Left hindlimb (tissue), 1 donor: ENCODE measurements at places on chromosomes 1 and 21.

DNA sequence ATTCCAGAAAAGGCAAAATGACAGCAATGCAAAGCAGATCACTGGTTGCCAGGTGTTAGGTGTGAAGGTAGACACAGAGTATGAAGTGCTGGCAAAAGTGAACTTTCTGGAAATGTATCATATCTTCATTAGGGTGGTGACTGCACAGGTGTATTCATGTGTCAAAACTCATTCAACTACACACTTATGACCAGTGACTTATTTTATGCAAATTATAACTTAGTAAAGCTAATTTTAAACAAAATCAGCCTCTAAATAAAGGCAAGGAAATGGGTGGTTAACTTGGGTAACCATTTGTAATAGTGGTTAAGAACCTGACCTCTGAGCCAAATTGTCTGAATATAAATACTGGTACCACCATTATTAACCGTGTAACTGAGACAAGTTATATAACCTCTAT lies 7.4 kb downstream of the COP1 start:
- DNase-seq: no peak

DNA sequence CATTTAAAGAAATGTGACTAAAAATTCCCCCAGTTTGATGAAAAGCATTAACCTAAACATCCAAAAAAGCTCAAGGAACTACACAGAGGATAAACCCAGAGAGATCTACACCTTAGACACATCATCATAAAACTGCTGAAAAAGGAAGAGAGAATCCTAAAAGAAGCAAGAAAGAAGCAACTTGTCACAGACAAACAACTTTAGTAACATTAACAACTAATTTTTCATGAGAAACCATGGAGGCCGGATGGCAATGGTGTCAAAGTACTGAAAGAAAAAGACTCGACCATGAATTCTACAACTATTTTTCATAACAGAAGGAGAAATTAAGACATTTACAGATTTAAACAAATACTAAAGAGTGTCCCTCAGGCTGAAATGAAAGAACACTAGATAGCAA lies 17.7 kb downstream of the ZNF644 start:
- DNase-seq: no peak

GRCh38 chr1:19053486-19053885 lies 97.0 kb upstream of the IFFO2 start:
- no peak for DNase-seq

DNA sequence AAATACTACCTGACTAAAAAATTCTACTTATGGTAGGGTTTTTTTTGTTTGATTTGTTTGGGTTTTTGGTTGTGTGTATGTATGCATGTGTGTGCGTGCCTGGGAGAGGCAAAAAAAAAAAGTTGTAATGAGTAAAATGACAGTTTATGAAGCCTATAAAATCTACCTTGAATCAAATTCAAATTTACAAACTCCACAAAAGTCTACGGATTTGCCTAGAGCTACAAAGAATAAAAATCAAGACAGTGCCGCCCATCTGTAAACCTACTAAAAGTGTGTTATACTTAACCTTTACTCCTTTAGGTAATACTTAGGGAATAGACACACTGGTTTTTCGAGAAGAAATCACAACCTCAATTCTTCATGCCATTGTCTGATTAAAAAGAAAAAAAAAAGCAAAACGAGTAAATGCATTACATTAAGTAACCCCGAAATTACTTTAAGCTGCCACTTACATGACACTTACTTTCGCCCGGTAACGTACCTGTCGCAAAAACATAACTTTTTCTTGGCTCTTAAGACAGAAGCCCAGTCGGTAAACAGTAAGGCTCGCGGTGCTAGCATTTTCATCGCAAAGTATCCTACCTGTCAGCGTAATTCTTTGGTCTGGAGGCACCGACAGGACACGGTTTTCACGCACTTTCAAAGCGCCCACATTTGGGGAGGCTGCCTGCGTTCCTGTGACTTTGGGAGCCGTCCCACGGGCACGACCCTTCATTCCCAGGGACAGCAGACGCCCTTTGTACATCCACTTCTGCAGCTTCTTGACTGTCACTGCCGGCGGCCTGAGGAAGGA lies 951 bp downstream of the SYDE2 start:
- peak; percentile 47 for DNase-seq

- DNase-seq: no peak
Measured at GRCh38 chr1:184419350-184420161, 32.7 kb downstream of the C1orf21 start.

- no peak for DNase-seq
Measured at GRCh38 chr21:35045542-35046262, 3.4 kb downstream of the RUNX1 start.

- no peak for DNase-seq
Measured at GRCh38 chr1:172024516-172024915, 183.2 kb downstream of the DNM3 start.

GRCh38 chr1:24707687-24708086 lies 37.6 kb upstream of the CLIC4 start:
- no peak for DNase-seq

- DNase-seq: no peak
Measured at GRCh38 chr1:18726368-18726767, 95.7 kb downstream of the PAX7 start.

GRCh38 chr1:152495066-152495675 lies 15.4 kb upstream of the LCE5A start:
- DNase-seq: no peak

DNA sequence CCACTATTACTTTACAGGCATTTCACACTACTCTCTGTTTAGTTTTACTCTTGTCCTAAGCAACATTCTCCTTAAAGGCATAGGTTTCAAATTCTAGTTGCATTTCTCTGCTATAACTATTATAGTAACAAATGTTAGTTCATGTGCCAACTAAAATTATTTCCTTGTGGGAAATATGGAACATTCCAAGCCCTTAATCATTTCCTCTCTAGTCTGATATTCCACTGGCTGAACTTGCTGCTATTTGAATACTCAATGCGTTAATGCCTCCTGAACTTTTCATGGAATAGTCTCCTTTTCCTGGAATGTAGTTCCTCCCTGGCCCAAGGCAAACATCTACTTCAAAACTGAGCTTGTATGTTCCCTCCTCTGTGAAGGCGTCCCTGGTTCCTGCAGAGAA lies 19.3 kb upstream of the TBX19 start:
- no peak for DNase-seq

DNA sequence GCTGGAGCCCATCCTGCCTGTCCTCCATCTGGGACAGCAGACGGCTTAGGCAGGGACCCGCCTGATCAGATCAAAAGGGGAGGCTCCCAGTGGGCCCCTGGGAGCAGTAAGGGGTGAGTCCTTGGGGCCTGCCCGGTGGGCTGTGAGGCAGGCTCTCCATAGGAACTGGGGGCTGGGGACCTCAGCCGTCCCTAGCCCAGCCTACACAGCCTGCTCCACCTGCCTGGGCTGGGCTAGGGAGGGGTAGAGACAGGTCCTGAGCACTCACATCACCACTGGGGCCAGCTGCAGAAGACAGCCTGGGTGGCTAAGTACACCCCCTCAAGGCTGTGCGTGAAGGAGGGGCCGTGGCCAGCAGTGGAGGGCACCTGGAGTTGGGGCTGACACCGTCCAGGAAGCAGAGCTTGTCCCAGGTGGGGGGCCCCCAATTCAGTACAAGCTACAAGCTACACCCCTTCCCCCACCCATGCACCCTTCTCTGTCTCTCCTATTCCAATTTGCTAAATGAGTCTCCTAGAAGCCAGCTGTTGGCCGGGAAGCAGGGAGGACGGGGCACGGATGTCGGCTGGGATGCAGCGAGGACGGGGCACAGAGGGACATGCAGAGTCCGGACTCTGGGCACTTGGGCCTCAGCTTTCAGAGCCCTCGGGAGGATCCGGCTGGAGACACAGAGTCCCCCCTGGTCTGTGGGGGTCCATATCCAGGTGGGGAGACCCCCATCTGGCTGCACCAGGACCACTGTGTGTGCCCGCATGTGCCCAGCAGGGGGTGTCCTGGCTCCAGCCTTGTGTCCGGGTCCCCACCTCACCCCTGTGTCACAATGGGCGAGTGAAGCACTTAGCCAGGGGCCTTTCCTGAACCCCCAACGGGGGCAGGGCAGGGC lies 1.7 kb downstream of the ISG15 start:
- DNase-seq: peak; percentile 37

GRCh38 chr1:161182214-161182613 lies 4.9 kb upstream of the B4GALT3 start:
- peak; percentile 4 for DNase-seq

DNA sequence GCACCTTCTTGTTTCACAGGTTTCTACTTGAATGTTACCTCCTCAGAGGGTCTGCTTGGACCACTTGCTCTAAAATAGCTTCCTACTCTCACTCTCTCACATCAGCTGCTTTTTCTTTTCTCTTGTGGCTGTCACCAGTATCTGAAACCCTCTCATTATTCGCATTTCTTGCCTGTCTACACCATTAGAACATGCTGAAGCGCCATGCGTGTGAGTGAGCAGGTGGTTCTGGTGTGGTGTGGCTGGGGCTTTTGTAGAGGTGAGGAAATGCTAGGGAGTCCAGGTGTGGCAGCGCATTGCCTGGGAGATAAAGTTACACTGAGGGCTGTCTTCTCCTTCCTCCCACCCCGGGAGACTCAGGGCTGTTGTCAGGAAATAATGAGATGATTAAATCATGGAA lies 4.1 kb downstream of the ZNF362 start:
- no peak for DNase-seq

GRCh38 chr1:158771950-158772866 lies at the start of gene OR6N1:
Gene OR6N1, minus strand, starts transcription at chr1:158772195. Its CDS starts 5,513 bp downstream, at chr1:158766682.
- DNase-seq: no peak

- no peak for DNase-seq
Measured at GRCh38 chr1:31697369-31697984, 6.3 kb downstream of the COL16A1 start.

- peak; percentile 54 for DNase-seq
Measured at GRCh38 chr1:53982034-53982762, 35.8 kb downstream of the LDLRAD1 start.

DNA sequence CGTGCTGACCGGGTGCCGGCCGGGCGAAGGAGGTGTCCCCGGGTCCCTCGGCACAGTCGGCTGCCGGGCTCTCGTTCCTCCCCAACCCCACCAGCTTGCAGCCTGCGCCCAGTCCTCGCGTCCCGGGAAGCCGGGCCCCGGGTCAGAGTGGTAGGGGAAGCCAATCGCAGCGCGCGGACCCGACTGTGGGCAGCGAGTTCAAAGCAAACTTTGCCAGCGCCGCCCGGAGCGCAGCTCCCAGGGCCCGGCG lies 328 bp downstream of the MYCL start:
- DNase-seq: peak; percentile 49

DNA sequence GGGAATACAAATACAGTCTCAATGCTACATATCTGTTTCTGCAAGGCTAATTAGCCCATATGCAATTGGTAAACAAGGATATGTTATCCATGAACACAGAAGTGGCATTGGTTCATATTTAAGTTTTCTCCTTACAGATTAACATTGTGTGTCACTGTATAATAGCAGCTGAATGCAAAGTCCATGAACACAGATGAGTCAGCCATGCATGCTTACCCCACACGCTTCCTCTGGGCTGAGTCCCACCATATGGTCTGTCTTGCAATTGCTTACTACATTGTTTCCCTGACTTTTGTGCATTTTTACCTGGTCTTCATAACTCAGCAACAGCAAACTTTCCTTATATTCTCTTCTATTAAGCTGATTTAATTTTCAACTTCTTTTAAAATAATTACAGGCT lies 41.5 kb upstream of the TSNAX start:
- no peak for DNase-seq

DNA sequence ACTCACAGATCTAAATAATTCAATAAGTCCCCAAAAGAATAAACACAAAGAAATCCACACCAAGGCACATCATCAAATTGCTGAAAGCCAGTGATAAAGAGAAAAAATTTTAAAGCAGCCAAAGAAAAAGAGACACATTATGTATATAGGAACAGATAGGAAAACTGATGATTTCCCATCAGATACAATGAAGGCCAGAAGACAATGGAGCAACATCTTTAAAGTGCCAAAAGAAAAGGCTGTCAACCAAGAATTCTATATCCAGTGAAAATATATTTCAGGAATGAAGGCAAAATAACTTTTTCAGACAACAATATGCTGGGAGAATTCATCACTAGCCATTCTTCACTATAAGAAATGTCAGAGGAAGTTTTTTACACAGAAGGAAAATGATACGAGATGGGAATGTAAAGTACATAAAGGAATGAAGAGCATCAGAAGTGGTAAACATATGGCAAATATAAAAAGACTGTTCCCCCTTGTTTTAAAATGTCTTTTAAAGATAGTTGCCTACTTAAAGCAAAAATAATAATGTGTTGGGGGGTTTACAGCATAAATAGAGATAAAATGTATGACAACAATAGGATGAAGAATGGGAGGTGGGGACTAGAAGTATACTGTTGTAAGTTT lies 9.4 kb upstream of the MYOG start:
- no peak for DNase-seq

GRCh38 chr1:205923651-205924459 lies 19.4 kb downstream of the SLC26A9 start:
- DNase-seq: no peak

GRCh38 chr1:30538226-30538992 lies 185.0 kb downstream of the MATN1 start:
- no peak for DNase-seq

GRCh38 chr1:231417513-231417912 lies 4.6 kb downstream of the EGLN1 start:
- no peak for DNase-seq

DNA sequence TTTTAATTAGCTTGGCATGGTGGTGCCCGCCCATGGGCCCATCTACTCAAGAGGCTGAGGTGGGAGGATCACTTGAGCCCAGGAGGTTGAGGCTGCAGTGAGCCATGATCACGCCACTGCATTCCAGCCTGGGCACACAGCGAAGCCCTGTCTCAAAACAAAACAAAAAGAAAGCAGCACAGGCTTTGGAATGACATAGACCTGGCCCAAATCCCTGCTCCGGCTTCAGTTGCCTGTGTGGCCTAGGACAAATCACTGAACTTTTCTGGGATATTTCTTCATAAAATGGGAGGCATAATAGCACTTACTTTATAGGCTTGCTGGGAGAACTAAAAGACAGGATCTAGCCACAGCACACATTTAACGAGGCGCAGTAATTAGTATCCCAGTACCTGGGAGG lies 2.4 kb downstream of the PEAR1 start:
- DNase-seq: peak; percentile 25

GRCh38 chr1:231630558-231631205 lies 4.1 kb downstream of the DISC1 start:
- no peak for DNase-seq

DNA sequence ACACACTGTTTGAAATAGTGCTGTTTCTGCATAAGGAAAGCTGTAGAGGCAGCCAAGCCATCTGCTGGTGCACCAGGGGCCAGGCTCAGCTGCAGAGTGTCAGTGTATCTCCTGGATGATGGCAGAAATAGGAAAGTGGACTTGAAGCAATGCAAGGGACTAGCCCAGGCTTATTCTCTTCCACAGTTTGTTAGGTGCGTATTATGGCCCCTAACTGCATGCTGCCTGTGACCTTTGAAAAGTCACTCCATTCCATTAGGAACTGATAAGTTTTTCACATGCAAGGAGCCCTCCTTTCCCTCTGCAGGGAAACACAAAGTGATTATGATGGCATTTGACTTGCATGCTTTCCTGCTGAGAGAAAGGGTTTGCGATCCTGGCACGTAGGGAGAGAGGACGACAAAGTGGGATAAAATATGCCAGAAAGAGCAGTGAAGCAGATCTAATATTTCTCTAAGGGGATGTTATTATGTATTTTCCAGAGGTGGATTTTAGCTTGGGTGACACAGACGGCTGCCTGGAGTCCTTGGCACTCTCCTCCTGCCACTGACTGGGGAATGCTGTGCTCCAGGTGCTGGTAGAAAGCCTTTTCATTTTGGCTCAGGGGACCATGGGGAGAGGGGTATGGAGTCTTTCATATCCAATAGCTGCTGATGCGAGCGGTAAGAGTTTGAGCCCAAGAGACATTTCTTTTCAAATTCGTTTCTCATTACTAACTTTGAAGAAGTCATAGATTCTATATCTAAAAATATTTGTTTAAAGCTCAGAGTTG lies 402.1 kb upstream of the B3GALT2 start:
- peak; percentile 39 for DNase-seq

- no peak for DNase-seq
Measured at GRCh38 chr21:27787046-27787445, 820.2 kb upstream of the ADAMTS5 start.
